ENCODE measurements at places on chromosomes 1 and 21.

DNA sequence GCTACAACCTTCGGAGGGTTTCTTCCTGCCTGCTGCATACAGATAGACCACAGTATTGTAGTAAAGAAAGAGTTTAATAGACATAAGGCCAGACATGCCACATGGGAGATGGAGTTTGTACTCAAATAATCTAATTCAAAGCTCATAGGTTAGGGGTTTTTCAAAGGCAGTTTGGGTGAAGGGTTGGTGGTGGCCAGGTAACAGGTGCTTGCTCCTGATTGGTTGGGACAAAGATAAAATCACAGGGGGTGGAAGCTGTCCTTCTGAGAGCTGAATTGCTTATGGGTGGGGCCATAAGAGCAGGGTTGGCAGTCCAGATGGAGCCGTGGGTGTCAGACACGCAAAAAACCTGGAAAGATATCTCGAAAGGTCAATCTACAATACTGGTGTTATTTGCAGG is 92.3 kb upstream of the ETV3 start:
- DNase-seq, result no peak

- DNase-seq, result peak; percentile 28
Measured at GRCh38 chr1:78387201-78387600, 103.6 kb upstream of the PTGFR start.

- no peak for DNase-seq
Measured at GRCh38 chr1:67558449-67559193, 126.4 kb upstream of the GADD45A start.

DNA sequence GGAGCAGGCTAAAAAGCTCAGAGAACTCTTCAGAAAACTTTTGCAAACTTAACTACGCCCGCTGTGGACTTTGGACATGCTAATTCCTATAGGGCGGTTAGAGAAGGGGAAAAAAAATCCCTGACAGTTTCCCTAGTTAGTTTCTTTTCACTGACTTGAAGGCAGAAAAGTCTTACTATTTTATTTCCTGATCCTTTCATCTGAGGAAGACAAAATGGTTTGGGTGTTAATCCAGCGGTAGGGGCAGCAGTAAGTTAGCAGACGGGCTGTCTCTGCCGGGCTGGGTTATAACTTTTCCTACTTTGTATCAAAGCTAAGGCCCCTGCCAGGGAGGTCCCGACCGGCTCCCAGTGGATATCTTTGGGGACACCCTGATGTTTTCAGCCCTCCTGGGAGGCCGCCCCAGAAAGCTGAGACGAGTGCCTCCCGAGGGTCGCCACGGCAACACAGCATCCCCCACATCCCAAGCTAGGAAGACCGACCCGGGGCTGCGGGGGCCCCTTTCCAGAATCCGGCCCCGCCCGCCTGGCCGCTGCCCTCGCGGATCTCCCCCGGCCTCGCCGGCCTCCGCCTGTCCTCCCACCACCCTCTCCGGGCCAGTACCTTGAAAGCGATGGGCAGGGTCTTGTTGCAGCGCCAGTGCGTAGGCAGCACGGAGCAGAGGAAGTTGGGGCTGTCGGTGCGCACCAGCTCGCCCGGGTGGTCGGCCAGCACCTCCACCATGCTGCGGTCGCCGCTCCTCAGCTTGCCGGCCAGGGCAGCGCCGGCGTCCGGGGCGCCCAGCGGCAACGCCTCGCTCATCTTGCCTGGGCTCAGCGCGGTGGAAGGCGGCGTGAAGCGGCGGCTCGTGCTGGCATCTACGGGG is 162.6 kb downstream of the RUNX1 start:
- no peak for DNase-seq

- no peak for DNase-seq
Measured at GRCh38 chr1:9807541-9807940, 16.2 kb downstream of the CLSTN1 start.

DNA sequence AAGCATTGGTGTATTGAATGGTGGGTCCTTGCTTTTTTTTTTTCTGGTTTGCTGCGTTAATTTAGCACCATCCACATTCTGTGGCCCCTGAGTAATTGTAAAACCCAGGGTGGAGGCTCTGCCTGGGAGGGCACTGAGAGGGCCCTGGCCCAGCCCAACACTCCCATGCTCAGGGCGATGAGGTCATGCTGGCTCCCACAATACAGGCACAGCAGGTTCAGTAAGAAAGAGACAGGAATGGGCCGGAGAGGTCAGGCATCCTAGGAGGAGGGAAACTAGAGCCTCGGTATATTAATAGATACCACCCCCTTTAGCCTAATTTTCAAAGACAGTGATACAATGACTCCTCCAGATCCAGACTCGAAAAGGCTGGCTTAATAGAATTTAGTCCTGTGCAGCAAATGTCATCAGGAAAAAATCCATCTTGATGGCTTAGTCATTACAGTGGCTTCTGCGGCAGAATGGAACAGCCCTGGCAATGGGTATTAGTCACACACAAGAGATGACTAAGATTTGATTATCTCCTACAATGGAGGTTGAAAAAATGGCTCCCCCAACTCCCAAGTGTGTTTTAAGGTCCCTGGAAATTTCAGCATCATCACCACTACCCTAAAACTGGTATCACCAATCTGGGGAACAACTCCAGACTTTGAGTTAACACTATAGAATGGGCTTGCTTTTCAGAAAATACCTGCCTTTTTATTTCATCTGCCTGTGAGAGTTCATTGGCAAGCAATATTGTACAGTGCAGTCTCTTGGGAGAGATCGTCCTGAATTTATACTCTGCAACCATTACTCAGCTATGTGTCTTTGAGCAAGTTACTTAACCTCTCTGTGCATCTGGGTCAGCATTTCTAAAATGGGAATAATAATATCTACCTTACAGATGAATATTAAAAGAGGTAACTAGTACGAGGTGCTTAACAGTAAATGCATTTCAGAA is 43.9 kb upstream of the LYST start:
- DNase-seq, result peak; percentile 42

DNA sequence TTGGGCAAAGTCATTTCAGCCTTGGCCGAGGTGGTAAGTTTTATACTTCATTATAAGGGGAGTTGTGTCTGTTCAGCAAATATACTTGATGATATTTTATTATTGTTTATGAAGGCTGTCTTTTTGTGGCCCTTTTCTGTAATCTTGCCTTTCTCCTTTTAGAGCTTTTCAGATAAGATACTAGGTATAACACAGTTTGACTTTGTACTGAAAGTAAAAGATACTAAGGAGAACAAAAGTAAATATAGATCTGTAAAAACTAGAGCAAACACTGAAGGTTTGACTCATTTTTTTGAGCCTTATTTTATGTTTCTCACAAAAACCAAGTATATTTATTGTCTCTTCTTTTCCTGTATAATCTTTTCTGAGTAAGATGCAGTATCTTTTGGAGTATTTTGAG is 61.9 kb downstream of the KIF1B start:
- DNase-seq, result no peak

DNA sequence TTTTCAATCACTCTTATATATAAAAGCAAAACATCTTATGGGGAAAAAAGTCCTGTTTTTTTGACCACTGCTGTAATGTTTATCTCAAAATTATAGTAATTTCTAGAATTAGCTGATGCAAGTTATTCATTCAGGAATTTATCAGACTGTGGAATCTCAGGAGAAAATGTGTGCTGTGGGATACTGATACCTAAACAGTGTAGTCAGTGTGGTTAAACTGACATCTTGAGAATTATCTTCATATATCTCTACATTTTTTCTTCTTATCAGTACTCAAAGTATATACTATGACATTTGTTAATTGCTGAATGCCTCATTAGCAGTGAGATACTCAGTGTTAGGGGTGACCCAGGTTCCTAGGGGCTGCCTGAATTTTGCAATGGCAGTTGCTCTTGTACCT is 839.3 kb downstream of the KCNT2 start:
- DNase-seq, result no peak

DNA sequence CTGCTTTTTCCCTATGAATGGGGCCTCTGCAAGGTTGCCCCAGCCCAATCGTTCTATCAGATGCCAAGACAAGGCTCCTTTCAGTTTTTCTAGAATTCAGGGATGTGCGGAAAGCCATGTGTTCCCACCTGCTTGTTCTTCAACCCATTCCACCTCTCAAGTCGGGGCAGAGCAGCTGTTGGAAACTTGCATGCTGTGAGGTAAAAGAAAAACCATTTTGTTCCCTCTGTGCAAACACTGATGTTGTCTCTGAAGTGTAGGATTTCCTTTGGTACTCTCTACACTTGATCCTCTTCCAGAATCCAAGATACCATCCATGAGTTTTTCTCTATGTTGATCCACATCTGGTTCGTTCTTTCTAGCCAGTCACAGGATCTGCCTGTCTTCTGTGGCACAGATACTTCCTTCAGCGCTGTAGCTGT is 7.3 kb downstream of the IER5 start:
- DNase-seq, result no peak

- DNase-seq, result no peak
Measured at GRCh38 chr1:44239961-44240371, 26.7 kb downstream of the DMAP1 start.

- no peak for DNase-seq
Measured at GRCh38 chr1:64111787-64112186, 91.6 kb upstream of the UBE2U start.

DNA sequence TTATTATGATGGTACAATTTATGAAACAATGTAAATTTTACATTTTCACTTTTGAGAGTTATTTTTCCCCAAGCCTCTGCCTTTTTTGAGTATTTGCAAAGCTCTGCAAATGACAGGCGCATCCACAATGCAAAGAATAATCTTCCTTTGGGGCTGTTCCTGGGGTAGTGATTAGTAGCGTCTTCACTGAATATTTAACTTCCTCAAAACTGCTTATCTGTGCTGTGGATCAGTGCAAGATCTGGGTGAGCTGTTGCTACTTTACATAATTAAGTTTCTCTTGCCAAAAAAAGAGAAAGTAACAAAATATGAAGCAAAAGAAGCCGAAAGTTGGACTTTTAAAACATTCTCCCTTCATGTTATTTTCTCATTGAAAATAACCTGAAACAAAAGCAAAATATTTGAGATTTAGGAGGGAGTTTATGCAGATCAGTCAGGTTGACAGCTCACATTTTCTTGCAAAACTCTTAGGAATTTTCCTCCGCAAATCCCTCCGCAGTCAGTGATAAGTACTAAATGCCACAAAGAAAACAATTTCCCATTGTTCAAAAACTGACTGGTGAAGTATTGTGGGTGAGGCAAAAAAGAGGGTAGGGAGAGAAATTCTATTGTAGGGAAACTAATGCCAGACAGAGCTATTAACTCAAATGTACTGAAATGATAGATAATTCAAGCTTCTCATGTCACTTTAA is 276.4 kb upstream of the B3GALT2 start:
- no peak for DNase-seq

GRCh38 chr21:42147386-42148020 is 71.4 kb upstream of the ABCG1 start:
- no peak for DNase-seq

DNA sequence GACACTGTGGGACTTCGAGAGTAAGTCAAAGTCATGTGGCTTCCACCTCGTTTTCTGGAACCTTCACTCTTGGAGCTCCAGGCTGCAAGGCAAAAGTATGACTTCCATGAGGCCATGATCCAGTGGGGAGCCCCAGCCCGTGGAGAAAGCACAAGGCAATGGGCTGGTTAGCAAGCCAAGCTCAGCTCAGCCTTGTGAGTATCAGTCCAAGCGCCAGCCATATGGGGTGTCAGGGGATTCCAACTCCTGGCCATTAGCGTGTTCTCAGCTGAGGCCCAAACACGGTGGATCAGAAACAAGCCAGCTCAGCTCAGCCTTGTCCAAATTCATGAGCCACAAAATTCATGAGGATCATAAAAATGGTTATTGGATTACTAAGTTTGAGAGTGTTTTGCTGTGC is 261.0 kb downstream of the RHOU start:
- no peak for DNase-seq

- DNase-seq, result no peak
Measured at GRCh38 chr1:31479811-31480210, 66.8 kb downstream of the SERINC2 start.

GRCh38 chr1:29096231-29096886 is 27.3 kb downstream of the TMEM200B start:
- DNase-seq, result no peak

GRCh38 chr21:35448876-35449599 is 399.9 kb upstream of the RUNX1 start:
- DNase-seq, result no peak

DNA sequence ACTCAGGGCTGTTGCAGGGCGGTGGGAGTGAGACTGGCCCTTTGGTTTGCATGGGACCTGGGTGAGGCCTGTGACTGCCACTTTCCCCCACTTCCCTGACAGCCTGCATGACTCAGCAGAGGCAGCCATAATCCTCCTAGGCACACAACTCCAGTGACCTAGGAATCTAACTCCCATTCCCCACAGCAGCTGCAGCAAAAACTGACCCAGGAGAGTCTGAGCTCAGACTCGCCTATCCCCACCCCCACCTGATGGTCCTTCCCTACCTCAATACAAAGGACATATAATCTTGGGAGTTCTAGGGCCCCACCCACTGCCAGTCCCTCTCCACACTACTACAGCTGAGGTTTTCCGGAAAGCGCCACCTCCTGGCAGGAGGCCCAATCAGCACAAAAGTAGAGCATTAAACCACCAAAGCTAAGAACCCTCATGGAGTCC is 26.7 kb downstream of the NDC1 start:
- no peak for DNase-seq

DNA sequence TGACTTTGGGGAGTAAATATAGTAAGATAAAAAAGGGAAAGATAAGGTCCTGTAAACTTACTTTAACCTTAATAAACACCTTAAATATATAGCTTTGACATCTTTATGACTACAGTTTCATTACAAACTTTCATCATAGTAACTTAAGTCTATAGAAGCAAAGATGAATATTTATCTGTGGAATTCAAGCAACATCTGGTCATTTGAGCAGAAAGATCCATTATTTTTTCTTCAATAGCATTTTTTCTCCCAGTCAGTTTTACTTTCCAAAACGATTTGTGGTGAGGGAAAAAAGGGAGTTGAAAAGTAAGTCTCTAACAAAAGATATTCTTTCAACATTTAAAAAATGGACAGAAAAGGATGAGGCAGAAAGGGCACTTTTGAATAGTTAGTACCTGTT is 69.0 kb downstream of the HMCN1 start:
- no peak for DNase-seq

- no peak for DNase-seq
Measured at GRCh38 chr21:40719615-40720014, 127.3 kb downstream of the DSCAM start.

DNA sequence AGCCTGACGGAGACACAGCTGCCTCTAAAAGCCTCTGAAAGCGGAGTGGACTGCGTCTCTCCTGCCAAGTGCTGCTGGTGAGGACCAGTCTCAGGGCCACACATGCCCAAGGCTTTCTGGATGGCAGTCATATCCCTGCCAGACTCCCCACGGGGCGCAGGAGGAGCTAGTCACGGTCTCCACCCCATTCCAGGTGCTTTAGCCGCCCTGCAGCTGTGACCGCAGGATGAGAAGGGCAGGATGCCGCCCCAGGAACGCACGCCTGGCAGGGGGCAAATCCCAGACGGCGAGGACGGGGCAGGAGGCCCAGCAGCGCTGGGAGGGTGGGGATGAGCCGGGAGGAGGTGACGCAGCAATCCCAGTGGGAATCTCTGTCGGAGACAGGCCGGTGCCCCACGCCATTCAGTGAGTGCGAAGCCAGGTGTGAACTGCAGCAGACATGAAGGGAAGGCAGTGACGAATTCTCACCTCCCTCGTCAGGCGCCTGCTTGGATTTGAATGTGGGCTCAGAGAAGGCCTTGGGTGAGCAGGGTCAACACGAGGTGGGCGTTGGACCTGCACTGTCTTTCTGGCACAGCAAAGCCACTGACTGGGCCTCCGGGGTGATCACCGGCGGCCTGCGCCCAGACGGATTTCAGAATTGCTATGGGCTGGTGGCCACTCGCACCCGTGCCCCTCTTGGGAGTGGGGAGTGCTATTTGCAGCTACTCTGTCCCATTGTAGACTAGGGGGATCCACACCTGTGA is 38.5 kb upstream of the SLC19A1 start:
- no peak for DNase-seq
